Inflammatory macrophage treated with lipopolysaccharide for 1 hour (primary cell): ENCODE measurements at places on chromosomes 1 and 21.

- DNase-seq = no peak
Observed at GRCh38 chr1:151705146-151705545, 11.5 kb downstream of the CELF3 start.

DNA sequence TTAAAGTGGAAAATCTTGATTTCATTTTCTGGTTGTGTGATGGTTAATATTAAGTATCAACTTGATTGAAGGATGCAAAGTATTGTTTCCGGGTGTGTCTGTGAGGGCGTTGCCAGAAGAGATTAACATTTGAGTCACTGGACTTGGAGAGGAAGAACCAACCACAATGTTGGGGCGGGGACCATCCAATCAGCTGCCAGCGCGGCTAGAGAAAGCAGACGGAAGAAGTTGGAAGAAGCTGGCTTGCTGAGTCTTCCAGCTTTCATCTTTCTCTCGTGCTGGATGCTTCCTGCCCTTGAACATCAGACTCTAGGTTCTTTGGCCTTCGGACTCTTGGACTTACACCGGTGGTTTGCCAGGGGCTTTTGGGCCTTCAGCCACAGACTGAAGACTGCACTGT lies 832.6 kb upstream of the TMPRSS15 start:
- no peak for DNase-seq

DNA sequence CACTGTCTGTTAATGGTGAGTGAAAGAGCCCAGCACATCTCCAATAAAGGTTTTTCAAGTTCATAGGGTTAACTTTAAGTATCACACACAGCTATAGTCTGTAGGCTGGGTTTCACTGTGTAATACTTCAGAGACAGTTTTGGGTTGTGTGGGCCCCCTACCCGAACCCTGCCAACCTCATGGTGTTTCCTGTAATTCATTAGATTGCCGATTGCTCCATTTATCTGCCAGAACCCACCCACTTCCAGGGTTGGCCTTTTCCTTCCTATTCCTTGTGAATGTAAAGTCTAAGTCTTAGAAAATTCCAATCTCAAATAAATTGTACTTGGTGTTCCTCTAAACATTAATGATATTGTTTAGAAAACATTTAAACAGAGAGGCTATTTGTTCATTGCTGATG lies 43.6 kb downstream of the CTTNBP2NL start:
- no peak for DNase-seq

DNA sequence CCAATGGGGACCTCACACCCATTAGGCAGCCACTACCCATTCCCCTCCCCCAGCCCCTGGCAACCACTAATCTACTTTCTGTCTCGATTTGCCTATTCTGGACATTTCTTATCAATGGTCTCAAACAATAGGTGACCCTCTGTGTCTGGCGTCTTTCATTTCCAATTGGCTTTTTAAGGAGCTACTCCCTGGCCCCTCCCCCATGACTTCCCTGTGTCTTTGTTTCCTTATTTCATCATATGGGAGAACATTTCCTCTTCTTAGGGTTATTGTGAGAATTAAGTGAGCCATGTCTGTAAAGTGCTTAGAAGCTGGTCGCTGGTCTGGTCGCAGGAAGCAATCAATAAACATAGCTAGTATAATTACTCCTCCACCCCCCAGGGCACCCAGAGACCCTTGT lies 80.9 kb downstream of the SPSB1 start:
- DNase-seq = peak; percentile 43

- DNase-seq = no peak
Observed at GRCh38 chr1:218867941-218868626, 305.6 kb upstream of the LYPLAL1 start.

DNA sequence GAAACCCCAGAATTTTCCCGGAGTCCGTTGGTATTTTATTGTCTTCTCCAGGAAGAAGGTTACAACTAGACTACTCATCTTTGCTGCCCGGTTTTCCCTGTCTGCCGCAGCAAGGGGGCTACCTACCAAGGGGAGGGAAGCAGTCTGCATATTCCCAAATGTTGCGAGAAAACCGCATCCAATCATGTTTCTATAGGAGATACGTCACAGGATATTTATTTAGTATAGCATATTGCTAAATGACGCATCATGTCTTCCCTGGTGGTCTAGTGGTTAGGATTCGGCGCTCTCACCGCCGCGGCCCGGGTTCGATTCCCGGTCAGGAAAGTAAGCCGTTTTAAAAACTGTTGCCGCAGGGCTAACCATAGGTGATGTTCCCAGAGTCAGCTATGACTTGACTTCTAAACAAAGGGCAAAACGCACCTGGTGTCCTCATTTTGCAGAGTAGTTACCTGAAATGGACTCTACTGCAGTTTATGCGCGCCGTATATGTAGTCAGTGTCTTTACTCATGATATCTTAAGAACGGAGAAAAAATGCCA lies 15.2 kb upstream of the ZNF692 start:
- no peak for DNase-seq

GRCh38 chr1:19054216-19054615 lies 97.7 kb upstream of the IFFO2 start:
- DNase-seq = no peak

DNA sequence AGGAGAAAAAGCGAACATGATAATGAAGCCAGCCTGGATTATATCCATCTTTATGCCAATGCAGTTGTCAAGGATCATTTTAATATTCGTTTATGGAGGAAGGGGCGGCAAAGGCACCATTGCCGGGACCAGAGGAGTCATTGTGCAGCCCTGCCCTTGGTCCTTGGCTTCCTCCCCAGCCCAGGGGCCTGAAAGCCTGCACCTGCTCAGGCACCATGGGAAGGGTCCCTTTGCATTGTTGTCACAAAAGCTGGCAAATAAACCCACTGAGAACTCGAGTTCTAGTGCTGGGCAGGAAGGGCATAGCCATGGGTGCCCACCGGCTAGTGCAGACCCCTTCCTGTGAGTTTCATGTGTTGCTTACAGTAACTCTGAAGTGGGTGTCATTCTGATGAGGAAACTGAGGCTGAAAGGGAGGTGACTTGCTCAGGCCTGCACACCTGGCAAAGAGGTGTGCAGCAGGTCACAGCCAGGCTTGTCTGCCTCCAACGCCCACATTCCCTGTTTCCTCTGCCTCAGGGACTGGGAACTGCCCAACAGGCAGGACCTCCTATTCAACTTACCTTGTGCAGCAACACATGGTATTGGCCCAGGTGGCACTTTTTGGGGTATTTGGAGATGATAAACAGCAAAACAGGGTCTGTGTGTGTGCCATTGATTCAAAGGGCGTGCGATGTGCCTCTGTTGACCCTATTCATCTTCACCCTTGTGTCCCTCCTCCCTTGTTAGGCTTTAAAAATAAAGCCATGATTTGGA lies 84.6 kb downstream of the MAN1C1 start:
- DNase-seq = no peak

- peak; percentile 20 for DNase-seq
Observed at GRCh38 chr1:85027242-85027983, 20.9 kb downstream of the MCOLN3 start.
